ENCODE measurements at places on chromosomes 11 and 22.

GRCh38 chr11:60761436-60762190, 4.9 kb downstream of the MS4A15 start:
- DNase-seq: no peak

DNA sequence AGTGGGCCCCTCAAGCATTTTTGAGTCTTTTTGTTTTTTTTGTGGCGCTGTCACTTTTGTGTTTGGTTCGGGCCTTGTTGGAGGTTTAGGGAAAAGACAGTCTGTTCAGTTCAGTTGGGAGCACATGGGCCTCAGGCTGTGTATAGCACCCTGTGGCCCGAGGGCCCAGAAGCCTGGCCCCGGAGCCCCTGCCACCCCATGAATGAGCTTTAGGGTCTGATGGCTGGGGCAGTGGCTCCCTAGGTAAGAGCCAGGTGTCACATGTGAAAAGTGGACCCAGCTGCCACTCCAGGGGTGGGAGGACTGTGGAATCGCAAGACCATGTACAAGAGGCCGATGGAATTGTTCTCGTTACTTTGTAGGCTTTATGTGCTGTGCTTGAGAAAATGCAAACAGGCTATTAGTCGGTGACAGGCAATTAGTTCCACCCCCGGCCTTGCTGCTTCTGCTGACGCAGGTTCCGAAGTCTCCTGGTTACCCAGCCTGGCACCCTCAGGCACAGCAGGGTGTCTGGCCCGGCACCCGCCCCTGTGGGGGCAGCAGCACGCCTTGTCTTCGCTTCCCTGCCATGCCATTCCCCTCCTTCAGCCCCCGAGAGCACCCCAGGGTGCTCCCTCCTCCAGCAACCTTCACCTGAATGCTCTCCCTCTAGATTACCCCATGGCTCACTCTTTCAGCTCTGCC, 38.2 kb upstream of the PARVG start:
- DNase-seq: no peak

DNA sequence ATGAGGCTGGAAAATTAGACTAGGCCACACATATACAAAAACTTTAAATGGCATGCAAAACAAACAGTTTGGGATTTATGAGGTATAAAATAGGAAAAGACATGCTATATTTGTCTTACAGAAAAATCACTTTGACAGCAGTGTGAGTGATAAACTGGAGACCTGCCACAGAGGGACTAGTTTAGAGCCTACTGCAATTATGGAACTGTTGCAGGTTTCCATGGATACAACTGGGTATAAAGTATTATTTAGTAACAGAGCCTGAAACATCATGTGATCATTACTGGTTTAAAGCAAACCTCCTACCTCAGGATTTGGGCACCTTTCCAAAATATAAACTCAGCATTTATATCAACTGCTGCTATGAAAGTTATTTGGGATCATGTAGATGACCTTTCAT, 1032.5 kb downstream of the DLG2 start:
- DNase-seq: no peak

DNA sequence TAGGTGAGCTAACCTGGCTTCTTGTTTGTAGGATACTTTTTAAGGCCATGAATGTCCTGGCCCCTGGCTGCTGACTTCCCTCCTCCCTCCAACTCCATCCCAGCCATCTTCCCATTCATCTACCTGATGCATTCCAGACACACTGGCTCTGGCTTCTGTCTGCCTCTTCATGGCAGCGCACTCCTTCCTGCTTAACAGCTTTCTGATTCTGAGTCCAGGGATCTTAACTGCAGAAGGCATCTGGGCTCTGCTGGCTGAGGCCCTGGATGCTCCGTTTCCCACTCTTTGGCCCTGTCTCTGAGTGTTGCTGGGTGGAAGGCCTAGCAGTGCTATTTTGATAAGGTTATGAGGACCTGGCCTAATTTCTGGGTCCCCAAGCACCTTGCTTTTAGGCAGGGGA, 1.8 kb upstream of the THY1 start:
- DNase-seq: no peak

GRCh38 chr11:2122907-2123627, 16.1 kb downstream of the IGF2 start:
- no peak for DNase-seq

GRCh38 chr11:2977113-2977512, 15.0 kb downstream of the NAP1L4 start:
- DNase-seq: no peak

DNA sequence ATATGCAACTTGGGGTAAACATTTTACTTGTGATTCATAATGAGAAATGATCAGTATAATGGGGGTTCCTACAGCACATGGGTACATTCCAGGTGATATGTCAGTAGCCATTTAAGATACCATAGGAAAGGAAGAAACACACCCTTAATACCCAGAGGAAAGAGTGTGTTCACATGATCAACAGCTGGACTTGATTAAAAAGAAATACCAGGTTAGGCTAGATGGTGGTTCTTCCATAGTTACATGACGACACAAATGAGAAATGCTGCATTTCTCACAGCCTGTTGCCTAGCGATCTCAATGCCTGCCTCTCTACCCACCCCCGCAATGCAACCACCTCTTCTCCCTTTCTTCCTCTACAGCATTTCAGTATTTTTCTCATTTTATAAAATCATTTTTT, 96.8 kb downstream of the TTC28 start:
- no peak for DNase-seq

DNA sequence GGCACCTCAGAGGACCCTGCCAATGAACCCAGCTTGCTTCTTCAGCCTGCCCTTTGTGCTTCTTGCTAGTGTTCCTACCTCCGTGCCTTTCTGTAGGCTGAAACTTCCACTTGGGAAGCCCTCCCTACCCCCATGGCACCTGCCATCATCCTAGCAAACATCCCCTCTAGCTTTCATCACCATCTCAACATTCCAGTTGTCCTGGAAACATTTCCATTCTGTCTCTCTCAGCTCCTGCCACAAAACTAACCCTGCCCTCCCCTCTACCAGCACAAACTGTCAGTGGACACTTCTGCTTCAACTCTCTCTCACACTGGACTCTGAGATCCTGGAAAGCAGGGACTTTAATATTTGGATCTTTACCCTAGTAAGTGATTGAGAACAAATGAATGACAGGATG, 525.8 kb upstream of the TENM4 start:
- no peak for DNase-seq

DNA sequence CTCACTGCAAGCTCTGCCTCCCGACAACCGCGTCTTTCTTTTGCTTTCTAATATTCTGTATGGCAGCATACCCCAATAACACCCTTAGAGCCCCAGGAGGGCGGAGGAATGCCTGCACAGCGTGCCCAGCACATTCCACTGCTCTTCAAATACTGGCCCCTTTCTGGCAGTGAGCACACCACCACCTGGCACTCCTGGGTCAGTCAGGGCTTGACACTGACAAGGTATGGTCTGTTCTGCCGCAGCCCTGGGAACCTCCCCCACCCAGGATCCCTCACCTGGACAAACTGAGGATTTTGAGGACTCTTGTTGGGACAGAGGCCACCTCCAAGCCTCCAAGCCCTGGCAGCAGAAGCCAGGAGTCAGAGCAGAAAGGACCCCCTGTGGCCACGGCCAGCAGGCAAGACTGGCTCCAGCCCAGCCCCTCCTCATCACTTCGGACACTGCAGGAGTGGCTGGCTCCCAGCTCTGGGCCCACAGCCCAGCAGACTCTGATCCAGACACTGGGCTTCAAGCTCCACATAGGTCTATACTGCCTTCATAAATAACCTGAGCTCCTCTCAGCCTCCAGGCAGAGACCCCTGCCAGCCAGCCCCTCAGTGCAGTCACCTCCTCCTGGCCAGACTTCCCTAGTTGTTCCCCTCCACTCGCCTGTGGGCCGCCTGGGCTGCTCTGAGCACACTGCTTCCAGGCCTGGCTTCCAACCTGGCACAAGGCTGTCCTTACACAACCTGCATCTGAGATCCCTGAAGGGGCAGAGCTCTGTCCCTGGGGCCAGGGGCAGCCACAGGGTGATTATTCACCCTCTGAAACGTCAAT, 14.5 kb downstream of the CARS1 start:
- DNase-seq: no peak

DNA sequence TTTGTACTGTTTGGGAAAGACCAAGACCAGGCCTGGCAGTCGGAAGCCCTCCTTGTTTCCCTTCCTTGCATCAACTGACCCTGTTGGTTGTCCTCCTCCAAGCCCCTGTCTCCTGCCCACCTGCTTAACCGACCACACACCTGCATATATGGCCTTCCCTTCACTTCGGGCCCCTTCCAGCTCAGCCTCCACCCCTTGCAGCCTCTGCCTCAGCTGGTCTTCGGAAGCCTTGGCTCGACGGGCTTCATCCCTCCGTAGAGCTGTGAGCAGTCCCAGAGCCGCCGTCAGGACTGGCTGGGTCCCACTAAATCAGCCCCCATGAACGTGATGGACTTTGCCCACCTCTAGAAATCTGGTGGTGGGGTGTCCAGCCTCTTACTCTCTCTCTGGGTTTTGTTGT, 8.4 kb downstream of the NHERF4 start:
- DNase-seq: no peak

GRCh38 chr11:44923115-44923514, 27.6 kb downstream of the TP53I11 start:
- no peak for DNase-seq

DNA sequence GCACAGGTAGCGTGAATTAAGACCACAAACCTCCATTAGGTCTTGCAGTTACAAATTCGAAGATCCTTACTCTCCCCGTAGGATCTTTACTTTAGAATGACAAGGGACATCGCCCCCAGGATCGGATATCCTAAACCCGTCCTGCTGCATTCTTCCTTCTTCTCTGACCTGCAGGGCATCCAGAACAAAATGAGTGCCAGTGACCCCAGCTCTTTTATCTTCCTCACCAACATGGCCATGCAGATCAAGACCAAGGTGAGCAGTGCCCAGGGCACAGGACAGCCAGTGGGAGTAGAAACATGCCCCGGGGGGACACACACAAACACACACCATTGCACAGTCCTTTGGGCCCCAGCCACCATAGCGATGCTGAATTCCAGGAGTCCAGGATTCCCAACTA, 42.6 kb upstream of the MPEG1 start:
- DNase-seq: no peak

GRCh38 chr22:40485813-40486667, 115.6 kb downstream of the SGSM3 start:
- no peak for DNase-seq

GRCh38 chr11:76263657-76264056, 57.4 kb upstream of the WNT11 start:
- DNase-seq: no peak

DNA sequence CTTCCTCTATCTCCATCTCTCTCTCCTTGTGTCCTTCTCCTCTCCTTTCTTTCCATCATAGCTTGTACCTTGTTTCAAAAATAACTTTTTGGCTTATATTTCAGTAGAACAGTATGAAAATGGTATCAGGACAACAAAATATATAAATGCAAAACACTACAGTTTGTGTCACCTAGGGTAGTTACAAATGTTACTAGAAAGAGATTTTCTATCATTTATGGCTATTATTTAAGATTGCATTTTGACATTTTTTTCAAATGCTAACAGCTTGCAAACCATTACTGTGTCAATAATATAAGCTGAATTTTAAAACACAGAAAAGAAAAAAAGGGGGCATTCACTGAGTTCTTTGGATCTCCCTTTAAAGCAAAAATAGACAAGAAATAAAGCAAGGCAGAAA, 392.3 kb upstream of the LRRC4C start:
- no peak for DNase-seq

GRCh38 chr11:118607401-118608359, at the start of gene PHLDB1:
Gene PHLDB1, plus strand, starts transcription at chr11:118607615. Its CDS starts 6,222 bp downstream, at chr11:118613837.
- DNase-seq: peak; percentile 9

- DNase-seq: no peak
Measured at GRCh38 chr22:38009000-38009806, 24.8 kb upstream of the SOX10 start.

DNA sequence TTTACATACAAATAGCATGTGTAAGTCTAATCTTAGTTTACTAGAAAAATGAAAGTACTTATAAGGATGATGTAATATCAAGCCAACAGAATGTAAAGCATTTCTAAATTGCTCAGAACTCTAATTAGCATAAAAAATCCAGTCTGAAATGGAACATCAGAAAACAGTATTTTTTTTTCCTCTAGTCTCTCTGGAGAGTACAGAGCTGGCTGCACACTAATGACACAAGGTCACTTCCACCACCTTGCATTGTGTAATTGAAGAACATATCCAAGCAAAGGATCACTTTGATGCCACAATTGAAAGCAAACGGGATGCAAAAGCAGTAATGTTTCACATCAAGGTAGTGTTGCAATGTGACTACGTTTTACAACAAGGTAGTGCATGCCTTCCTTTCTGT, 548.0 kb upstream of the LUZP2 start:
- no peak for DNase-seq

GRCh38 chr11:12393691-12394090, 16.3 kb downstream of the PARVA start:
- no peak for DNase-seq

DNA sequence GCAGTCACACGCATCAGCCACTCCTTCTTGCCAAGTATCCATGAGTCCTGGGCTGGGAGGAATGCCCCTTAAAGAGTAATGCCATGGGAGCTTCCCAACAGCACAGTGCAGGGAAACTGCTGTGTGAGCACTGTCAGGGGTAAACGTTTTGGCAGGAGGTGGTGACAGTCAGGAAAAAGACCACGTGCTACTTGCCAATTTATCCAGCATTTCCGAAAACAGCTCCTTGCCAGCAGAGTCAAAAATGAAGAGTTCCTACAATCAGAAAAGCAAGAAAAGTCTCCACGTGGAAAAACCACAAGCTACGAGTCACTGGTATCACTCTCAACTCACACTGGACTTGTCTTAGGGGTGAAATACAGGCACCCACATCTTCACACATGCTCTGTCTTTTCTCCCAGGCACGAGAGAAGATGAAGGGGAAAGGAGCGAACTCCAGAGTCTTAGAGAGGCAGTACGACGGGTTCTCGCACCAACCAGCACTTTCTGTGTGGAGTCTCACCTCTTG, 9.9 kb downstream of the IFT27 start:
- no peak for DNase-seq

DNA sequence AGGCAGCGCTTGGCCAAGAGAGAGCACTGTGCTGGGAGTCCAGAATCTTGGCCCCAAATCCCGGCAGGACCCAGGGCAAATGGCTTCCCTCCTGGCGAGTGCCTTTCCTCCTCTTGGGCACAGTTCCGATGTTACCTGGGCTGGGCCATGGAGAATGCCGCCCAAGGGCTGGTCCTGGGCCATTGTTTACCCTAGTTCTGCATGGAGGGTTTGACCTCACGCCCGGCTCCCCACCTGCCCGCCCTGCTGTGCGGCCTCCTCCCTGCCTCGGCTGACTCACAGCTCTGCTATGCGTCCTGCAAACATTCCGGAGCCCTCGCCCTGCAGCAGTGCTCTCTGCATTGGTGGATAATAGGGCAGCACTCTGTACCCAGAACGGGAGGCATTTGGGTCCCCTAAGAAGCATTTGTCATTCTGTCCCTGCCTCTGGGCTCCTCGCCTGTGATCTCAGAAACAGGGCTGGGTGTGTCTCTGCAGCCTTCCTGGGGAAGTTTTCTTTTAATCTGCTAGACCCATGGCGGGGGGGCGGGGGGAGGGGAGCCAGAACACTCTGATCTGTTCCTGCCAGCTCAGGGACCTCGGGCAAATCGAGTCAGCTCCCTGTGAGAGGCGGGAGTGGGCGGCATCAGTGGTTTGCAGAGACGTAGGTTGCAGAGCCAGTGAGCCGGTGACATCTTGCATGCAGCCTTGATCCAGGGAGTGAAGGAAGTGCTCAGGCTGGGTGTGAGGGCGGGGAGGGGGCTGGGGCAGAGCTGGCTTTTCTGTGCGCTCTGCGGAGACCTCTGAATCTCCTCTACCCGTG, 32.9 kb upstream of the SMIM38 start:
- DNase-seq: peak; percentile 18
